ENCODE measurements at places on chromosomes 7 and 10.

GRCh38 chr7:38222481-38223096 is 44.5 kb downstream of the STARD3NL start:
- DNase-seq, result no peak

- DNase-seq, result no peak
These were observed 464.0 kb downstream of the INHBA start for GRCh38 chr7:41238851-41239331.

- no peak for DNase-seq
These were observed 464 bp downstream of the KIAA1217 start for GRCh38 chr10:24209432-24209771.

DNA sequence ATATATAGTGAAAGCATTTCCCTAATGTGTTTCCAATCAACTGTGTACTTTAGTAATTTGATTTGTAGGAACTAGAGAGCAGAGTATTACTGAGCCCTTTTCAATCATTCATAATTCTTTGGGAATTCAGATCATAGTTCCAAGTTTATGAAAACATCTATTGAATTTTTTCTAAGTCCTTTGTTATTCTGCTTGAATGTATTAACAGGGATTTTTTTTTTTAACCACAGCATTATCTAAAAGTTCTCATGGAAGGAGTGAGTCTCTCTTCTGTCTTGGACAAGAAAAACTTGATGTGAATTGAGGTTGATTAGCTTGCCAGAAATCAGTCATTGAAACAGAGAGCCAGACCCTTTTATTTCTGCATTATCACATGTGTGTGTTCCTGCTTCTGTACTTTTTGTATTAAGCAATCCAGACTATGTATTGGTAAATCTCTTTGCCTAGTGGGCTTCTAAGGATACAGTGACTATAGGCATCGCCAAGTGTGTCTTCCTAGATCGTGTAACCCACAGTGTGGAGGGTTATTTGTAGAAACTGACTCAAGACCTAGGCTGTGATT is 59.9 kb downstream of the BMPER start:
- no peak for DNase-seq

DNA sequence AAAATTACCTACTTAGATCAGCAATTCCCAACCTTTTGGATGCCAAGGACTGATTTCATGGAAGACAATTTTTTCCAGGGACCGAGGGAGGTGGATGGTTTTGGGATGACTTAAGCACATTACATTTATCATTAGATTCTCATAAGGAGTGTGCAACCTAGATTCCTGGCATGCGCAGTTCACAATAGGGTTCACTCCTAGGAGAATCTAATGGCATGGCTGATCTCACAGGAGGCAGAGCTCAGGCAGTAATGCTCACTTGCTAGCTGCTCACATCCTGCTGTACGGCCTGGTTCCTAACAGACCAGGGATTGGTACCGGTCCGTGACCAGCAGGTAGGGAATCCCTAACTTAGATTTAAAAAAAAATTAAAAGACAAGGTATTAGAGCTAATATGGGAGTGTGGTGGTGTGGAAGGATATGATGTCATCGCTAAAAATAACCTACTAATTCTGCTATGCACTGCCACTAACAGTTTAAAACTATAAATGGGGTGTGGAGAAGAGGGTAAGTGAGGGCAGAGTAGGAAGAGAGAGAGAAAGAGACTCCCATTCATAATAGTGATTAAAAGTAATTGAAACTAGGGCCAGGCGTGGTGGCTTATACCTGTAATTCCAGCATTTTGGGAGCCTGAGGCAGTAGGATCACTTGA is 282.7 kb downstream of the BAMBI start:
- DNase-seq, result no peak

Data from activated naive CD4-positive, alpha-beta T cell (primary cell).